ENCODE measurements at places on chromosomes 1 and 21.

DNA sequence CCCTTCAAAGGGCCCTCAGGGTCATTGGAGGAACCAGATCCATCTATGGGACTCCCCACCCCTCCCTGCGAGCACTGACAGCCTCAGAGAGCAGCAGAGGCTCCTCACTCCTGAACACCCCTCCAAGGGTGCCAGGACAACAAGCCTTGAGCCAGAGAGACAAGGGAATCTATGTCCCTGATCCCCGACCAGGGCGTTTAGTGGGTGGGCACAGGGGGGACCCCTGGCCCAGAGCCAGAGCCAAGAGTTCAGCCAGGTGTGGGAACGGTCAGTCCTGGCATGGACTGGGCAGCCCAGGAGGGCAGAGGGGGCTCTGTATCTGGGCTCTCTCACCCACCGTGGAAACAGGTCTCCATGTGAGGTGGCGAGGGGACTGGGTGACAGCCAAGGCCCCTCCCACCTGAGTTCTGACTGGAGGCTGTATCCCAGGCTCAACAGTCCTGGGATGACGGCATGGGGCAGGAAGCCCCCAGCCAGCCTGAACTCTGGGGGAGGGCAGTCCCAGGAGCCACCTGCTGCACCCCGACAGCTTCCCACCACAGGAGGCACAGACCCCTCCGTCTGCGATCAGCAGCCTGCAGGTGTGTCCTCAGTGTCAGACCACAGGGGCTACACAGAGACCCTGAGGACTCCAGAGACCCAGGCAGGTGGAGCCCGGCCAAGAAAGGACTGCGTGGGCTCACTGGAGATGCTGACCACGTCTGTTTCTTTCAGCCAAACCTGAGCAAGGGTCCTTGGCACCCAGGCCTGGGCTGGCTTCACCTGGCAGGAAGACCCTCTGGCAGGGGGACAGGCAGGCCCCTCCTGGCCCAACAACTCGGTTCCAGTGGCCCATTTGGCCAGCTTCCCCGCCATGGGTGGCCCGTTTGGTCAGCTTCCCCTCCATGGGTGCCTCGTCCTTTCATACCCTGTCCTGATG lies 11.2 kb upstream of the SRARP start:
- no peak for DNase-seq

DNA sequence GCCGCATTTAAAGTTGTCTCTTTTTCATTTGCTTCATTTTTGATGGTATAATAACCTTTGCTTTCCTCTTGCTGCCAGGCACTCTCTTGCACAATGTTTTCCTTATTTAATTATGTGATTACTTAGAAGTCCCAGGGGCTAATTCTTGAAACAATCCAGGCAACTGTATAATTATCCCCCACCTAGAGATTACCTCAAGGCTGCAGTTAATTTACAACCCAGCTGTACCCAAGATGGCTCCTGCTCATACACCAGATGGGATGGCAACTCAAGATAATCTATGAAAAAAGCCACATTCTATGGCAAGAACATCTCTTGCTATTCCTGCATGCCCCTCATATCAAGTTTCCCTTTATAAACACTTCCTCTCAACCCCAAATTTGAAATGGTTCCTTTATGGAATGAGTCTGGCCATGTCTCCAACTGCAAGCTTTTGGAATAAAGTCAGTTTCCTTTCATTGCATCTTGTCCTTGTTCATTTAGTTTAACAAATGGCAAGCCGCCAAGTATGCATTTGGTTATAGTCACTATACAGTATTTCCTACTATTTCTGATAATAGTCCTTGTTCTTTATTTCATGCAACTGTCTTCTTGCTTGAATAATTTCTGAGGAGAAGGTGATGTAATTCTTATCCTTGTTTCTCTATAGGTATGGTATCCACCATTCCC lies 1042.6 kb downstream of the PLA2G4A start:
- DNase-seq, result no peak

DNA sequence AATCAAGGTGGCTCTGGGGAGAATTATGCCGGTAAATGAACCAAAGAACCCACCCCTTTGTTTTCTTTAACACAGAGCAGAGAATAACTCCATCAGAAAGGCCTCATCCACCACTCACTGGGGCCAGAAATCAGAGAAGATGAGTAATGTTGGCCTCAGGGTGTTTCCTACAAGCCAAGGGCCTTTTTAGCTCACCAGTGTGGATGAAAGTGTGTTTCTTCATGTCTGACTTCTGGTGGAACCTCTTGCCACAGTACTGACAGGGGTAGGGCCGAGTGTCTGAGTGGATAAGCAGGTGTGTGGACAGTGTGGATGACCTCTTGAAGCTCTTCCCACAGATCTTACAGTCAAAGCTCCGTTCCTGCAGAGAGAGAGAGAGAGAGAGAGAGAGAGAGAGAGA lies 8.3 kb downstream of the GFI1 start:
- DNase-seq, result no peak

GRCh38 chr1:201228011-201228983 lies 37.7 kb downstream of the IGFN1 start:
- DNase-seq, result no peak

GRCh38 chr1:117286145-117286544 lies 75.4 kb upstream of the VTCN1 start:
- no peak for DNase-seq

DNA sequence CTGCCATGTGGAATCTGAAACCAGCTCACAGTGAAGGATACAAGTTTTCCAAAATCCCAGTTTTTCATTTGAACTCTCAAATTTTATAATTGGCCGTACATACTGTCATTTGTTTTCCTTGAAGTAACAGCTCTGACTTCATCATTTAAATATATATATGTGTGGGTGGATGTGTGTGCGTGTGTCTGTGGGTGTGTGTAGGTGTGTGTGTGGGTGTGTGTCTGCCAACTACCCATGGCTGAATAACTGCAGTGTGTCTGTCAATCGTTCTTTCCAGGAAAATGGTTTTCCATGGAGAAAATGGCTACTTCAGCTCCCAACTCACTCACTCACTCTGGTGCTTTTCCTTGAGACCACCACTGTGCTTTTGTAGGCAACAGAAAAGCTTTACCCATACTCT lies 169.0 kb downstream of the PLPP3 start:
- DNase-seq, result no peak

DNA sequence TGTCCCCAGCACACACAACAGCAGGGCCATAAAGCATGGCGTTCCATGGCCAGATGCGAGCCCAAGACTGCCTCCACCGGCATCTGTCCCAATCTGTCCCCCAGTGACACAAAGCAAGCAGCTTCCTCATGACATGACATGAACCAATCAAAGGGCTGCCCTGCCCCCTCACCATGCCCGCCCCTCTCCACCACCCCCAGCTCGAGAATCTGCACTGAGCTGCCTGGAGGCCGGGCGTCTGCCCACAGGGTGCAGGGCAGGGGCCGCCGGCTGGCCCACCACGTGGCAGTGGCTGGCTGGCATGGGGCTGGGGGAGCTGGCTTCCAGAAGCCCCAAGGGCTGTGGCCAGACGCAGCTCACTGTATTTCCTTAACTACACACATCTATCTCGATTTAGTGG lies 27.8 kb downstream of the WNT9A start:
- no peak for DNase-seq

- DNase-seq, result no peak
These were observed 327.4 kb downstream of the TBX15 start for GRCh38 chr1:118660769-118661168.

DNA sequence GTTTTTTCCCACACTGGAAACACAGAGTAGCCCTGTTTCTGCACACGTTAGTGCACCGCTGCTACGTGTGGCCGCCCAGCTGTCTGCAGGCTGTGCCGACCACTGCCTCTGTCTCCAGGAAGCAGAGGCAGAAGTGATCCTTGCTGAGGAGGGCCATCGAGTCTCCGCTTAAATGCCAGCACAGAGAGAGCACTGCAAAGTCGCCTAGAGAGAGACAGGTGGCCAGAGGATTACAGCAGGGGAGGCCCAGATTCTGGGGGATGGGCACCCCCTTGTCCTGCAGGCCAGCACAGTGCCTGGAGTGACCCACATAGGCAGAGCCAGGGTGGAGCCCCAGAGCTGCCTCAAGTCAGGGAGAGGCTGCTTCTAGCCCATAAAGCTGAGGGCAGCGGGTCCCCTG lies 6.1 kb downstream of the TPRG1L start:
- DNase-seq, result no peak

DNA sequence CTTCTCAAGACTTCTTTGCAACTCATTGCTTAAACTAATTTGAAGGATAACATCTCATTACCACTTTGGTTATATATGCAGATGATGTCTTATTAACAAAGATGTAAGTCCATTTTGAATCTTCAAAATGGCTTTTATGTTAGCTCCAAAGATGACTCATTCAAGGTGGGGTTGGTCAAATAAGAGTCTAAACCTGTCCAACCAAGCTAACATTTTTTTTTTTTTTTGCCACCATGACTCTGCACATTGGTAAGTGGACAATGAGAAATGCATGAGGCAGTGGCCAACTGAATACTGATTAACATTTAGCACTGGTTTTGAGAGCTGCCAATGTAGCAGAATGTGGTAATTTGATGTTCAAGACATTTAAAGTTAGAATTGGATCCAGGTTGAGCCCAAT lies 278 bp upstream of the KRTAP27-1 start:
- DNase-seq, result no peak

DNA sequence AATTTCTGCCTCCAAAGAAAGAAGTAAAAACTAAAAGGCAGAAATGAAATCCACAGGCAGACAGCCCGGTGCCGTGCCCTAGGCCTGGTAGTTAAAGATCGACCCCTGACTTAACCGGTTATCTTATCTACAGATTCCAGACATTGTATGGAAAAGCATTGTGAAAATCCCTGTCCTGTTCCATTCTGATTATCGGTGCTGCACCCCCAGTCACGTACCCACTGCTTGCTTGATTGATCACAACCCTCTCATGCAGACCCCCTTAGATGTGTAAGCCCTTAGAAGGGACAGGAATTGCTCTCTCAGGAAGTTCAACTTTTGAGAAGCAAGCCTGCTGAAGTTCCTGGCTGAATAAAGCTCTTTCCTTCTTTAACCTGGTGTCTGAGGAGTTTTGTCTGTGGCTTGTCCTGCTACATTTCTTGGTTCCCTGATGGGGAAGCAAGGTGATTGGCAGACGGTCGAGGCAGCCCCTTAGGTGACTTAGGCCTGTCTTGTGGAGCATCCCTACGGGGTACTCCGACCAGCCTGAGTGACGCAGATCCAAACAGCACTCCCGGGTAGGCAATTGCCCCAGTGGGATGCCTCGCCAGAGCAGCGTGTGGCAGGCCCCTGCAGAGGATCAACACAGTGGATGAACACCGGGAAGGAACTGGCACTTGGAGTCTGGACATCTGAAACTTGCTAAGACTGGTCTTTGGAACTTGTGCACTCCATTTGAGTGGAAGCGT lies 111.2 kb upstream of the PPM1J start:
- DNase-seq, result no peak

DNA sequence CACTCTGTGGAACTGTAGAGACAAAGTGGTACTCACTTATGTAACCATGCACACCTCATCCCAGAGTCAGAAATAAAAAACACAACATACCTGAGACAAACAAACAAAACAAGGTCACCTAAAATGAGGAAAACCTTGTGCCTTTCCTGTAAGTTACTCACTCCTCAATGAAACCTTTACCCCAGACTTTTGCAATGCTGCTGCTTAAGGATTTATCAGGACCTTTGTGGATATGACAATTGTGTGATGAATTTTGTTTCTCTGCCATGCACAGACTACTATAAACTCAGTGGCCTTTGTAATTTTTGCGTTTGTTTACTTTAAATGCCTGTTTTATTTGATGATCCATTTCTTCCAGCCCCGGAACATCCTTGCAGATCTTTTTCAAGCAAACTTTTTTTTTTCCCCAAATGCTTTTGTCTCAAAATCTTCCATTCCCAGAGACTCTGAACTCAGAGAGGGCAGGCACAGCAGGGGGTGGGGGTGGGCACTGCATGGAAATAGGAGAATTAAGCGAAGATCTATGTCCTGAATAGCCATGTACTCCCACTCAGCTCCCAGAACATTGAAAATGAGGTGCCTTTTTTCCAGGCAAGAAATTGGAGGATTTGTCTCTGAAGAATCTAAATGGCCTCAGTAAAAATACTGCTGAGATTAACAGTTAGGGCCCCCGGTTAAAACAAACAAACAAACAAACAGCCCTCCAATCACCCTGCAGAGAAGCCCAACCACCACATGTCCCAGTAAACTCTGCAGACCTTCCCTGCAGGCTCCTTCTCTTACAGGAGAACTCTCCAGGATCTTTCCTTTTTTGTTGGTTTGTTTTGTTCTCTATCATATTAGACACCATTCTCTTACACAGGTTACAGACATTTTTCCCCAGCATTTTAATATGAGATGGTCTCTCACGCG lies 22.6 kb upstream of the SIM2 start:
- no peak for DNase-seq

GRCh38 chr1:245169376-245169775 lies 14.6 kb downstream of the KIF26B start:
- DNase-seq, result no peak

- DNase-seq, result no peak
These were observed 4.1 kb downstream of the ZNF362 start for GRCh38 chr1:33260439-33260838.

DNA sequence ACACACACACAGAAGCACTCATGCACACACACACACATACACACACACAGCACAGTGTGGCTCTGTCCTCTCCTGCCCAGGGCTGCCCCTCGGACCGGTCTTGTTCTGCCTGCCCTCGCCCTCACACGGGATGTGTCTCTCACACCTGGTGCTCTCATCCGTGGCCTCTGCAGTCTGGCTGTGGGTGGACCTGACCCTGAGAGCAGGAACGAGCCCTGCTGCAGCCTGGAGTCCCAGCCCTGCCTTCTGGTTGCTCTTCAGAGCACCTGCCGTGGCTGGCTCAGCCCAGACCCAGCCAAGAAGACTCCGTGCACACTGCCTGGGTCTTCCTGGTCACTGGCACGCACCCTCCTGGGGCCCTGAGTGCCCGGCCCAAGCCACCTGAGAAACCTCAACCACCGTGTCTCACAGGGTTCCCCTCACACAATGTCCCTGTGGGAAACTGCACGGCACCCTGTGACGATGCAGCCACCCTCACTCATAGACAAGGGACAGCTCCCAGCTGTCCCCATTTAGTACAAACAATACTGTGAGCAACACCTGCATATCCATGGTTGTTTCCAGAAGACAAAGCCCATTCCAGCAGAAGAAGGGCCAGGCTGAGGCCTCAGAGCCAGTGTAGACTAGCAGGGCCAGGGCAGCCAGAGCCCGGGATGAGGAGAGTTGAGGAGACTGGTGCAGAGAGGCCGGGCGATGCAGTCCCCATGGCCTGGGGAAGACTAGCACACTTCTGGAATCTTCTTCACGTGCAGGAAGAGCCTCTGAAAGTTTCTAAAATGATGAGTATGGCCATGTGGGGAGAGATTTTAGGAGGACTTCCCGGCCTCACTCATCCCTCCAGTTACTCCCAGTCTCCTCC lies 234.0 kb downstream of the NPHP4 start:
- DNase-seq, result peak; percentile 27

GRCh38 chr21:27631471-27631870 lies 664.6 kb upstream of the ADAMTS5 start:
- DNase-seq, result no peak

- DNase-seq, result no peak
These were observed at the start of gene RUNX3 for GRCh38 chr1:24930260-24931145. Gene RUNX3, minus strand, starts transcription at chr1:24930276. Its CDS starts 408 bp downstream, at chr1:24929868.

DNA sequence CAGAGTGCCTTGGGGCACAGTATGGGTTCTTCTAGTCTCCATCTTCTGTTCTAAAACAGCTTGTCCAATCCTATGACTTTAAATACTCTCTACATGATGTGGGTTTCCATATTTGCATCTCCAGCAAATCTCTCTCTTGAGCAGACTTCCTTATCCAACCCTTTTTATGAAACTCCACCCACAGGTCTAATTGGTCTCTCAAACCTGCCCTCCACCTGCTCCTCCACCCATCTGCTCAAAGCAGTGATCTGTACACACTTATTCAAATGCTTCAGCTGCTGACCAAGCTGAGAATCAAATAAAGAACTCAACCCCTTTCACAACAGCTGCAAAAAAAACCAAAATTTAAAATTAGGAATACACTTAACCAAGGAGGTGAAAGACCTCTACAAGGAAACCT lies 11.5 kb downstream of the MCOLN2 start:
- DNase-seq, result no peak
